ENCODE measurements at places on chromosomes 11 and 22.

GRCh38 chr11:57556041-57556440, 11.4 kb downstream of the UBE2L6 start:
- no peak for DNase-seq

GRCh38 chr11:102761646-102762238, 18.7 kb downstream of the MMP10 start:
- no peak for DNase-seq

GRCh38 chr11:33284818-33285217, 27.6 kb downstream of the HIPK3 start:
- no peak for DNase-seq

DNA sequence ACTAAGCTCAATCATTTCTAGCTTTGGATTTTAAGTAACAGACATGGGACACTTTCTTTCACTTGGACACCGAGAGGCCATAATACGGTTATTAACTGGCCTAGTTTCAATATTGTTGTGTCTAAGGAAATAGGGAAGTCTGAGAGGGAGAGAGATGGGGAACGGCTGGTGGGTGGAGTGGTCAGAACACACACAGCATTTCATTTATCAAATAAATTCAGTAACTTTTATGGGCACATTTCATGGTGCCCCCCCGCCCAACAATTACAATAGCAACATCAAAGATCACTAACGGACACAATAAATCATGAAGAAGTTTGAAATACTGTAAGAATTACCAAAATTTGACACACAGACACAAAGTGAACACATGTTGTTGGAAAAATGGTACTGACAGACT, 10.7 kb downstream of the PRPF19 start:
- DNase-seq, result no peak

DNA sequence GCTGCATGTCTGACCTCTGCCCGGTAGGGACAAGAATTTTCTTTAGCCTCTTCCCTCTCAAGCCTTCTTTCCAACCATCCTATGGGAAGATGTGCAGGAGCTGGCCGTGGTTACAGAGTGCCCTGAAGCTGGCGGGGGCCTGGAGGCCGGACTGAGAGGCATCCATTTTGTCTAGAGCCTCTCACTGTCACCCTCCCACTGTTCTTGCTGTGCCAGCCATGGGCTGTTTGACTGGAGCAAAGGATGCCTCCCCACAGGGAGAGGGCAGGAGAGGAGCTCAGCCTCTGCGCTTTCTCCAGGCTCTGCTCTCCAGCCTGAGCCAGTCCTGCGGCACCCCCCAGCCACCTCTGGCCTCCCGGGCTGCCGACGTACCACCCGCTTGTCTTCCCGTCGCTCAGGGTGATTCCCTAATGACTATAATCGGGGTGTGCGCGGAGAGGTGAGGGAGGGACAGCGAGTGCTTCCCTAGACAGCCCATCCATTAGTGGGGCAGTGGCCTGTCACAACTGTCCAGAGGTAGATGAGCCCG, 123.8 kb downstream of the NECTIN1 start:
- DNase-seq, result no peak

- DNase-seq, result no peak
Observed at GRCh38 chr11:126857860-126858808, 142.4 kb downstream of the KIRREL3 start.

- DNase-seq, result peak; percentile 72
Observed at GRCh38 chr11:43358801-43359421, at the start of gene TTC17. Gene TTC17, plus strand, starts transcription at chr11:43358920. Its CDS starts 35 bp downstream, at chr11:43358955.

DNA sequence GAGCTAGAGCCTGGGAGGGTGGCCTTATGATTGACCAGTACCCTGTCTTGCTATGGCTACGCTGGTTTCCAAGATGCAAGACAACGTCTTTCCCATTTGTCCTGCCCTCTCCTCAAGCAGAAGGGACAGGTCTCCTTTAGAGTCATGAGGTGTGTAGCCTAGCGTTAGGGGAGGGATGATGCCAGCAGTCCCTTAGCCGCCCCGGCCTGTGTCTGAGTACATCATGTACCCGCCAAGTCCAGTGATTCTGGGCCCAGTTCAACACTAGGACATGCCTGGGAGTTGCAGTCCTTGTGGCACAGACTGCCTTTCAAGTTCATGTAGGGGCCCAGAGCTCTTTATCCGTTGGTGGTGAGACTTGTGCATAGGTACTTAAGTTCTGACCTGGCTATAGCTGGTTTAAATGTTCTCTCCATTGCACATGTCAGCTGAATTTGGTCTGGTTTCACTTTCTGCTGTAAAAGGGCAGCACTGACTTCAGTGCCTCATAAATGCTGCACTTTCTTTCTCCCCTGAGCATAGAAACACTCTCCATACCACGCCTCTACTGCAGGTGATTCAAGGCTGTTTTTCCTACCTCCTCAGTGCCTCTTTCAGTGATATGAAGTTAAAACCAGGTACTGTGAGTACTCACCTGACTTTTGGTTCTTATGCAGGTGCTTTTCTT, 151.1 kb downstream of the METTL15 start:
- DNase-seq, result no peak

- no peak for DNase-seq
Observed at GRCh38 chr11:115695677-115696364, 191.6 kb upstream of the CADM1 start.

DNA sequence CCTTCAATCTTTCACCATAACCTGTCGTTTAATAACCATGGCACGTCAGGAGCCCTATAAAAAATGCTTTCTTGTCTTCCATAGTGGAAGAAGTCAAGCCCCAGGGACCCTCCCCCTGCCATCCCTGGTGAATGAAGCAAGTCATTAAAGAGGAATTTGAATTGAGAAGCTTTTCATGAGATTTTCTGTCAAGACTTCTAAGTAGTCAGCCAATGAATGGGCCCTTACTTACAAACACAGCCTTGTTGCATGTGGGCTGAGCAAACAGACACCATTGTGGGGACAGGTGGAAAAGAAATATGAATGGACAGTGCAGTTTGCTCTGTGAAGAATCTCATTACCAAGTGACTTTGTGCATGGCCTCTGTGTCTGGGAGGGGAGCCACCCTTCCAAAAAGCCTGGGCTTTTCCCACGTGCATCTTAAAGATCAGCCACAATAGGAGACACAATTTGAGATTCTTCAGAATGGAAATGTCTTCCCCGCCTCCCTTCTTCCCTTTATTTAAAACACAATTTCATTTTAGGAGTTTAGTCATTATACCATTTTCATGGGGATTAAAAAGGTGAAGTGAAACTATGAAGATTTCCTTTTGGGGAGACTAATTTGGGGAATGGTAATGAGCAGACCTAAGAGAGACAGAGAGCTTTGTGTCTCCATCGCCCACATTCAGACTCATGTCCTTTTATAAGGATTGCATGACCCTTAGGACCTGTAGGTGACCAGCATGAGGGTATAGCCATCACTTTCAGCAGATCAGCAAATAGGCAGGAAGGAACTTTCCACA, 152.0 kb downstream of the LRRC4C start:
- no peak for DNase-seq

GRCh38 chr11:130206141-130206540, 46.6 kb downstream of the ST14 start:
- DNase-seq, result no peak

- no peak for DNase-seq
Observed at GRCh38 chr11:13861411-13861810, 101.1 kb upstream of the SPON1 start.

DNA sequence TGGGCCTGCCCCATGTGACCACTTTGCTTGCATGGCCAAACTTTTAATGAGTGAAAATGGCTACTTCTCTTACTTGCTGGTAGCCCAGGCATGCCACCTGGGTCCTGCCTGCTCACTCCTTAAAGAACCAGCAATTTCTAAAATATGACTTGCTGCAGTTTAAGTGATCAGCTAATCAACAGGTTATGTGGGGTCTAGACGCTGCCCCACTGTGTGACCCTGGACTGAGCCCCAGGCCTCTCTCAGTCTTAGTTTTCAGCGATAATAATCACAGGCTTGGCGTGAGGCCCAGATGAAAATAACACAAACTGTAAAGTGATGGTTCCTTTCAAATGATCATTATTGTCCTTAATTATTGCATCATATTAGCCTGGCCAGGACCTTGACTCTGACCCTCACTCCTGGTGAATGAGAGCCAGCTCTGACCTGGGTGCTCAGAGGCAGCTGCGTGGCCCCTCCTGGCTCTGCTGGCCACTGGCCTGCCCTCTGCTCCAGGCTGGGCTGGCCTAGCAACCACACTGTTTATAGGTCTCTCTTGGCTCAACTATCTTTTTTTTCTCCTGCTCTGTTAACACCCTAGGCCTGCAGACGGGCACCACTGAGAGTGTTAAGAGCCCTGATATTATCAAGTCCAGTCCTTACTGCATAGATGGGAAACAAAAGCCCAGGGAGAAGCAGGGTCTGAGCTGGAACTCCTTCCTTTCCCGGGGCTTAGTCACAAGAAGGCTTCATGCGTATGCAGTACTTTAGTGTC, 89.7 kb downstream of the RRM1 start:
- no peak for DNase-seq

DNA sequence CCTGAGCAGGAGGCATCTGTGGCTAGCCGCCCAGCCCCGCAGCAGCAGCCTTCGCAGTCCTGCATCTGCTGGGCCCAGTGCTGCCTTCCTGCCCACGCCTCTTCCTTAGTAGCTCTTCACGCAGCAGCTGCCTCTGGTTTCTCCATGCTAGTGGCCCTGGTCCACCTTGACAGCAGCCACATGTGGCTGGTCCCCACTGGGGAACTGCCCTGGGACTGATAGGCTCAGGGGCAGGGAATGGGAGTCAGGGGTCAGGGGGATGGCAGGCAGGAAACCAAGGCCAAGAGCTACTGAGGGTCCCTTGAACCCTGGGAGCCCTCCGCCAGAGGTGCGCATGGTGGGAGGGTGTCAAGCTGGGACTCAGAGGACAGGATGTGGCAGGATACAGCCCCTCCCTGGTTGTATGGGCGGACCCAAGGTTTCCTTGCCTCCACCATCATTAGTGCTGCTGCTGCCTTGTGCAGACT, 99.4 kb upstream of the PITPNB start:
- DNase-seq, result no peak

DNA sequence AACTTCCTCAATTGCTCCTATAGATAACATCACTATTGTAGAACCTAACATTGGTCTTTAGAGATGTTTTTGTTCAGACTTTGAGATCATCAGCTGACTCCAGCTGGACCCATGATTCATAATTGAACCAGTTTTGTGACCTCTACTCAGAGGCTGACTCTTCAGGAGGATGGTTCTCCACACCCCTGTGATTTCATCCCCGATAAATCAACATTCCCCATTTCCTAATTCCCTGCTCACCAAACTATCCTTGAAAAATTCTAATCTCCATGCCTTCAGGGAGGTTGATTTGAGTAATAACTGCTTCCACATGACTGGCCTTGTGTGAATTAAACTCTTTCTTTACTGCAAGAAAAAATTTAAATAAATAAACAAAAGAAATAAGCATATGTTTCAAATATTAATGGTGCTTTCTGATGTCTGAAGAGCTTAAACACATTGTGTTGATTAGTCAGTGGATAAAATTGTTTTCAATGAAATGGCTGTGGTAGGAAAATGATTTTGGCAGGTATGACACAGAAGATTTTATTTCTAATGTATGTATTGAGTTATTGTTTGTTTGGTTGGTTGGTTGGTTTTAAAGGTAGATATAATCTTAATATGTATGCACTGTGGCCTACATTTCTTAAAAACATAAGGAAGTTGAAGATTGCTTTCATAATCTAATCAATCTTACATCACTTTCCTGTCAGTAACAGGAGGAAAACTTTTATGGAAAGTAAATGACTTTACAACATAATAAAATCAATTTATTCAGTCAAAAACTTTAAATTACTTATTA, 427.9 kb upstream of the CCDC179 start:
- DNase-seq, result peak; percentile 83

DNA sequence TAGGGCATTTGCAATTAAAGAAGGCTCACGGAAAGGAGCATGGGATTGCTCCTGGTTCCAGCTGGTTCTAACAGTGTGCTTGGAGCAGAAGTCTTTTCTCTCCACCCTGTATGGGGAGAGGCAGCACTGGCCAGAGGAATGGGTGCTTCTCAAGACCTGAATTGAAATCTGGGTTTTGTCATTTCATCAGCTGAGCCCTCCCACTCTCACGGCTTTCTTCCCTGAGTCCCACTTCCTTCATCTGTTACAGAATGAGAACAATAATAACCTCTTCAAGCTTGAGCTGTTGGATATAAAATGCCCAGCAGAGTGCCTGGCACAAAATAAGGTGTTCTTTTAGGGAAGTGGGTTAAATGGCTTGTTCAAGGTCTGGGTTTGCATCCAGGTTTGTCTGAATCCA, 17.2 kb downstream of the CNTF start:
- DNase-seq, result no peak

- no peak for DNase-seq
Observed at GRCh38 chr11:64007629-64008282, 21.5 kb downstream of the OTUB1 start.

GRCh38 chr11:33320016-33320813, 63.0 kb downstream of the HIPK3 start:
- DNase-seq, result no peak

DNA sequence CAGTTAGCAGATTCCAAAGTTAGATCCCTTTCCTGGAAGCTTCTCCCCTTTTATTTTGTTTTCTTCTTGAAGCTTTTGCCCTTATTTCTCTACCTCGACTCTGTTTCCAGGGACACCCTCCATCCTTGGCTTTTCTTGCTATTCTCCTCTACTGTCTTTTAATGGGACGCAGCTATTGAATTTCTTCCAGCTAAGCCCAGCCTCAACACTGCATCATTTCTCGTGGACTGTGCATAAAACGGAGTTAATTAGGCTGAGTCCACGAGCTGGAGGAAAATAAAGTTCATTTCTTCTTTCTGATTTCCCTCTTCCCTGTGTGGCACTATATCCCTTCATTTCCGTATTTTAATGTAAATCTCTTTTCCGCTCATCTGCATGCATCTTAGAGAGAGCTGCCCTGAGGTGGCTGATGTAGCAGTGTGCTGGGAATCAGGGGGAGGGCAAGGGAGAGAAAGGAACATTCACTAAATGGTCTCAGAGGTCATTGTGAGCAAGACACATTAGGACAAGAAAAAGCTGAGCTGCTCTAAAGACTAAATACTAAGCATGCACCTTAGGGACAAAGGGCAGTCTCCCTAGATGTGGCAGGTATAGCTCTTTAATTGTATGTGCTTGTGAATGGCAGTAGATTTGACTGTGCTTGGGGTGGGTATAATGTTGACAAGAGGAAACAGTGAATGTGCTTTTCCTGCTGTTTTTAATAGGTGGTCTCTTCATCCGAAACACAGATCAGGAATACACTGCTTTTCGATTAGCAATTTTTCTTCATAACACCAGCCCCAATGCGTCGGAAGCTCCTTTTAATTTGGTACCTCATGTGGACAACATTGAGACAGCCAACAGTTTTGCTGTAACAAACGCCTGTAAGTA, 1.9 kb downstream of the GRIA4 start:
- DNase-seq, result no peak

GRCh38 chr11:119764108-119764868, 35.3 kb upstream of the NECTIN1 start:
- peak; percentile 12 for DNase-seq

DNA sequence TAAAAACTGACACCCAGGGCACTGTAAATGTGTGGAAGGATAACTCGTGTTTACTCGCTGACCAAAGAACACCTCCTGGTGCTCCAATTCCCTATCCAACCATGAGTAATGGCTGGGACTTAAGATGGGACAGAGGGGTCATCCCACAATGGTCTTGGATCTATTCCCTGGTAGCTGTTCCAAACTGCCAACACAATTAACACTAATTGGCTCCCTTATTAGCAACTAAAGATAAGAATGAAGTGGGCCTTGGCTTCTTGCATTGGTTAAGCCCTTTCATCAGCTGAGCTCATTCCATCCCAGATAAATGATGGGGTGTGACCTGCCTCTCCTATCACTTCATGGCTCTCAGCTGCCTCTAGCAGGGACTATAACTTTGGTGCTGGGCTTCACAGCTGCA, 1.5 kb upstream of the SIK3 start:
- DNase-seq, result no peak
